ENCODE measurements at places on chromosomes 5 and 9.
A peak's percentile ranks its signal among the peaks of the same experiment; 100 is the strongest.

DNA sequence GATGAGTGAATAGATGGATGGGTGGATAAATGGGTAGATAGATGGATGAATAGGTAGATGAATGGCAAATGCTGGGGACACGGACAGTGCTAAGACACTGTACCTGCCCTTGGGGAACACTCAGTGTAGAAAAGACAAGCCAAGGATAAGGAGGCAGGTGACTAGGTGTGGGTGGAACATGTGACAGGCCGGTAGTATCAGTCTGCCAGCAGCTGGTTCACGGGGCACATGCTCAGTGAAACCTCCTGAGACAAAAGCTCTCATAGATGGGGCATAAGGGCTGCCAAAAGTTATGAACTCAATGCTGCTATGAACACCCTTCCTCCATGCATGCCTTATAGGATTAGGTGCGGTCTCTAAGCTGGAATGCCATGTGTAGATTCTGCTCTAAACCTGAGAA lies 71.0 kb downstream of the C5orf15 start:
- no peak for DNase-seq

DNA sequence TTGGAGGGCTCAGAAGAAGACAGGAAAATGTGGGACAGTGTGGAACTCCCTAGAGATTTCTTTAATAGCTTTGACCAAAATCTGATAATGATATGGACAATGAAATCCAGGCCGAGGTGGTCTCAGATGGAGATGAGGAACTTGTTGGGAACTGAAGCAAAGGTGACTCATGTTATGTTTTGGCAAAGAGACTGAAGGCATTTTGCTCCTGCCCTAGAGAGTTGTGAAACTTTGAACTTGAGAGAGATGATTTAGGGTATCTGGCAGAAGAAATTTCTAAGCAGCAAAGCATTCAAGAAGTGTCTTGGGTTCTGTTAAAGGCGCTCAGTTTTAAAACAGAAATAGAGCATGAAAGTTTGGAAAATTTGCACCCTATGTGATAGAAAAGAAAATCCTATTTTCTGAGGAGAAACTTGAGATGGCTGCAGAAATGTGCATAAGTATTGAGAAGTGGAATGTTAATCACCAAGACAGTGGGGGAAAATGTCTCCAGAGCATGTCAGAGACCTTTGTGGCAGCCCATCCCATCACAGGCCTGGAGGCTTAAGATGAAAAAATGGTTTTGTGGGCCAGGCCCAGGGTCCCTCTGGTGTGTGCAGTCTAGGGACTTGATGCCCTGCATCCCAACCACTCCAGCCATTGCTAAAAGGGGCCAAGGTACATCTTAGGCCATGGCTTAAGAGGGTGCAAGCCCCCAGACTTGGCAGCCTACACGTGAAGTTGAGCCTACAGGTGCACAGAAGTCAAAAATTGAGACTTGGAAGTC lies 463.7 kb upstream of the TLE4 start:
- peak; percentile 1 for DNase-seq

DNA sequence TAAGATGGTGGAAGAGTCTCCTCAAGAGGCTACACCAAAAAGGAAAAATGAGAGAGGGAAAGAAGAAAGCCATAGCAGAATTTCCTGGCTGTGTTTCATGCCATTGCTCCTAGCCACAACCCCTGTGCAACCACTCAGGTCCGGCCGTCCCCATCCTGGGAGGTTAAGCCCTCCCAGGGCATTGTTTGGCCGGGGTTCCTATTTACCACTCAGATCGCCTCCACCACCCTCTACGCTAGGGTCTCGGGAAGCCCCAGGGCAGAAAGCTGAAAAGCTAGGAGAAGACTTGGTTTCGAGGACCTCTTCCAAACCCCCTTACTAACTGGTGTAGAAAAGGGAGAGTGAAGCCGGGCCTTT lies 715 bp downstream of the RC3H2 start:
- peak; percentile 39 for DNase-seq

DNA sequence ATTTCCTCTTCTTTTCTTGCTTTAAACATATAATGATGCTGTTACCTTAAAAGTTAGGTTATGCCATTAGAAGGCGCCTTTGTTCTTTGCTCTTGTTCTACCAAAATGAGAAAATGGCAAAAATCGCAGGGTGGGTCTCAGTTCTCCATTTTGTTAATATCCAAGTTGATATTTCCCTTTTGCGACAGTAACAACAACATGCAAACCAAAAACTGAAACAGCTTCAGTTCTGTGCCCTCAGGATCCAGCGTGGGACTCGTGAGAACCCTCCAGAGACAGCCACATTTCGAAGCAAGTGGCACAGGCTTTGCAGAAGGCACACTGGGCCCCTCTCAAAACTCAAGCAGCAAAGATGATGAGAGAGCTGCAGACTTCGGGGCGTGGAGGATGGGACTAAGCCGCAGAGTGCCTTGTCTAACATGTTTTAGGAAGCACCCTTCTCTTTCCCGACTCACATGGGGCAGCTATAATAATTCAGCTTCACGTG lies 33.0 kb upstream of the LCP2 start:
- DNase-seq: no peak

DNA sequence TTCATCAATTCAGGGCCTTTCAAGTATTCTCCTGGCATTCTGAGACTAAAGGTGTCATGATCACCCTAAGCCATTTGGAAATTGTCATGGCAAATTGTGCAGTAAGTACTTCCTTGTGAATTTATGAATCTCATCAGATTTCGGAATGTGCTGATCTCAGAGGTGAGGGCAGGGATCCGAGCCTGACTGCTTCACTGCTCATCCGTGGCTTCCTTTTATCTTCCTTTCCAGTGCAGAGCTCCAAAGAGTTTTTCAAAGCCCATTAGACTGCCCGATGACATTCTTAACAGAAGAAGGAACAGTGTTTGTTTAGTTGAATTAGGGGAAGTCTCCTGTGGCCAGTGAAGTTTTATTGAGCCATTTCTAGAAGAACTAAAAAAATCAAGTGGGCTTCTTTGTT lies 182.8 kb upstream of the GDNF start:
- DNase-seq: no peak

- no peak for DNase-seq
Measured at GRCh38 chr5:147732291-147732883, 50.1 kb downstream of the JAKMIP2 start.

DNA sequence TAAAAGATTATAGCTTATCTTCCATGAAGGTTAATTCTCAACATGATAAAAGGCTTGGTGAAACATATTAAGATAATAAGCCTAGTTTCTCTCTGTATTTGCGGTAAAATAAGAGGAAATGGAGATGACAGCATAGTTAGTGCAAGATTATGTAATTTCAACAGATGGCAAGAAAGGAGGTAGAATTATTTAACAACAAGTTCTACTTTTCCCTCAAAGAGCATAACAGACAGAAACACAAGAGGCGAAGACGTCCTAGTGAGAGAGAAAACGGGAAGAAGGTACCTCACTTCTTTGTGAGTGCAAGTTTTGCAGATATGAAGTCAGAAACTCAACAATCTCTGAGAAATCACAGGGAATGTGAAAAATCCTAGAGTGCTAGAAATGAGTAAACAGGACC lies 144.8 kb upstream of the ADCY2 start:
- DNase-seq: no peak

GRCh38 chr5:177607452-177608192 lies 7.7 kb downstream of the B4GALT7 start:
- peak; percentile 84 for DNase-seq

Data from fibroblast of pulmonary artery (primary cell).